Activated CD8-positive, alpha-beta memory T cell treated with anti-CD3 and anti-CD28 coated beads for 1 hour (primary cell): ENCODE measurements at places on chromosomes 7 and 10.

- no peak for DNase-seq
These were observed 626 bp upstream of the BMS1 start for GRCh38 chr10:42781893-42782445.

- no peak for DNase-seq
These were observed 99.7 kb upstream of the SDK1 start for GRCh38 chr7:3201306-3201705.

GRCh38 chr7:139018910-139019309, 16.9 kb downstream of the ZC3HAV1L start:
- no peak for DNase-seq

DNA sequence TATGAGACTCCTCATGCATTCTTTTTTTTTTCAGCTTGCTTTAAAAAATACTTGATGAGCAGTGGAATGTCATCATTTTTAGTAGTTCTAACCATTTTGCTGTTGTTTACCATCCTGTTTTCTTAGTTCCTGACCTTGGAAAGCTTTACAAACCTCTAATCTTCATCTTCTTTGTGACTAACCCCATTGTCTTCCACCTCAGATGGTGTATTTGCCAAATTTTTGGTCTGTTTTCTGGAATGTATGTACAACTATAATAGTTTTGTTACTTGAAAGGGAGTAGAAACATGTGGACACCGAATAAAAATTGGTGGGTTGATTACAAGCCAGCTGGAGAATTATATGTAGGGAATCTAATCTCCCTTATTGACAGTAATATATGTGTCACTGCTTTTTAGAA, 172.7 kb downstream of the SND1 start:
- DNase-seq: no peak

- no peak for DNase-seq
These were observed 217.7 kb upstream of the AOAH start for GRCh38 chr7:36942025-36942424.

- no peak for DNase-seq
These were observed 17.1 kb downstream of the MCU start for GRCh38 chr10:72709041-72709440.

GRCh38 chr7:158774952-158775351, 54.4 kb downstream of the ESYT2 start:
- no peak for DNase-seq

DNA sequence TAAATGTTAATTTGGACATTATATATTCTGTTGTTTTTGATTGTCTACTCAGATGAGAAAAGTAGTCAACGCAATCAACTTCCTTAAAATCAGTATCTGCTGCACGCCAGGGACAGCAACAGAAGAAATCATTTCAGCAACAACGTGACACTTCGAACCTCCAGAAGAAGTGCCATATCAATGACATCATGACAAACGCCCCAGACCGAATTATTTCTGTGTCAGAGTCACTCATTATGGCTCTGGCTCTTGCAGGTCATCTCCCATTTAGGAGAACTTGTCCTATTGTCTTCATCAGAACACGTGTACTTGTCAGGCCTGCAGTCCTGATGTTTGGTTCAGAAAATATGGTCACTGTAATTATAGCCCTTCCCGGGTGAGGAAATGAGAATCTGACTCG, 276.3 kb downstream of the ADARB2 start:
- no peak for DNase-seq

GRCh38 chr10:70167246-70167645, 3.1 kb downstream of the SAR1A start:
- DNase-seq: no peak

DNA sequence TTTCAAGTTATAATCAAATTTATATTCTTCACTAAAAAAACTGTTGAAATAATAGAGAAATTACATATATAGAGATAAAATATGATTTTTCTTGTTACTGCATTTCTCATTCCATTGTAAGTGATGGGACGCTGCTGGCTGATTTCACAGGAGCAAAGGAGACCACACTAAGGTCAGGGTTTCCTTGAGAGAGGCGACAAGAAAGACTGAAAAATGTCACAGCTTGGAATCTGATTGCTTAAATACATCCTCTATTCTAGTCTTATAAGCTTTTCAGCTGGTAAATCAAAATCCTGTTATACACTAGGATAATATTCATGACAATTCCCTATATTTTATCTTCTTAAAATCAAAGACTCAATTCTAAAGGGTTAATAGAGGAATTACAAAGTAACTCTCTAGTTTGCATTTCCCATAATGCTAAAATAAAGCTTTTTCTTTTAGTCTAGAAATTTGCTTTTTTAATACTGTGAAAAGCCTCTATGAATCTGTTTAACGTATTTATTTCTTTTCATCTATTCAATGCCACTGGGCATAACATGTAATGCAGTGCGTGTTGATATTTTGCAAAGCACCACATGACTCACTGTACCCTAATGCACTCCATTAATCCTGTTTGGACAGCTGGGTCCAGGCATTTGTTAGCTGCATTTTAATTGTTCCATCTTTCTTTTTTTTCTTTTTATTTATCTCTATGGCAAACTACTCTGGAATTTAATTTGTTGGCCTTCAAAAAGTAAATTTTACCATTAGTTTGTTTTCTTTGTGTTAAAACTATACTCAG, 81.7 kb downstream of the RNF32 start:
- no peak for DNase-seq

DNA sequence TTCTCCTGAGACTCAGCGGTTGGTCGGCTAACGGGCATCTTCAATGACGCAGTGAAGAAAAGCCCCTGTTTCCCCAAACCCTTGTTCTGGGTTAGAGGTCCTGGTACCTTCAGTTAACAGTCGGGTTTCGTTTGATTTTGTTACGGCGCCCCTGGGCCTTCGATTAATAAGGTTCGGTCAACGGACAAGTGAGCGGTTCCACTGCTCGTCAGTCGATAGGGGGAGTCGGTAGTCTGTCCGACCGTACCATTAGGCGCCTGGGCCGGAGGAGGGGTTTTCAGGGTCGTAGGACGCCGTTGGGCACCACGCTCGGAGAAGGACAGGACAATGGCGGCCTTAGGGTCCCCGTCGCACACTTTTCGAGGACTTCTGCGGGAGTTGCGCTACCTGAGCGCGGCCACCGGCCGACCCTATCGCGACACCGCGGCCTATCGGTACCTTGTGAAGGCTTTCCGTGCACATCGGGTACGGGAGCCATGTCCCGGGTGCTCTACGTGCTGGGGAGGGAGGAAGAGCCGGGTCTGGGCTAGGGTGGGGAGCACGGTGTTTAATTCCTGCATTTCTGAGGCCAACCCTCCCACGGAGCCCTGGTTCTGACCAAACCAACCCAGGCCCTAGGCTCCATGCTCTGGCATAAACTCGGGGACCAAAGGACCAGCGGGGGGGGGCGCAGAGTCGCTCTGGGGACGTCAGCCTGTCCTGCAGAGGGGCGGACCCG, at the start of gene FMC1:
TSS of gene FMC1 (plus strand) at position 280 of the 718 bp plus-strand sequence. CDS start at position 328, 48 bp downstream.
- DNase-seq: peak; percentile 60

DNA sequence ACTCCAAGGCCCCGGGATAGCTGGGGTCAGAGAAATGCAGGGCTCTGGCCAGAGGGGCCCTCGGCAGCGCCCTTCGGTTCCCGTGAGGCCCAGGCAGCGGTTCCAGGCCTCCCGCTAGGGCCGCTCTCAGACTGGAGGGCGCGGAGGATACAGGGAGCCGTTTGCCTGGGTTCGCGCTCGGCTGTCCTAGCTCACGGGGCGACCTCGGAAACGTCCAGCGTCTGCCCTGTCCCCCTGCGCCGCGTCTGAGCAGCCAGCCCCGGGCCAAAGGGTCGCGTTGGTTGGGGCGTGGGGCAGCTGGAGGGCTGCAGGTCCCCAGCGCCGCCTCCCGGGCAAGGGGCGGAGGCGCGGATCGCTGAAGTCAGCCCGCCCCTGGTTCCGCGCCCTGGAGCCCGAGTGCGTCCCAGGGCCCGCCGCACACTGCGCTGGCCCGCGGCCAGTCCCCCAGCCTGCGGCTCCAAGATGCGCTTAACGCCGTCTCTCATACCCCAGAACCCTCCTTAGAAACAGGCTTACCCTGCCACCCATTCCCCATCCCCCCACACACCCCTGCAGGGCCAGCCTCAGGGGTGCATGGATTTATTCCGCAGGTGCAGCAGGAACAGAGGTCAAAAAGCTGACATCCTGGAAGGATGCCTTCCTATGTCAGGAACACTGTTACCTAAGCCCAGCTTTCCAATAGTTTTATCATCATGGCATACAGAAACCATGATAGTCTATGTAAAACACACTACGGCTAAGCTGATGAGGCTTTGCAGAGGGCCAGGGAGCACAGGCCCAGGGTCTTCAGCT, 22.1 kb upstream of the OPN4 start:
- DNase-seq: no peak

- no peak for DNase-seq
These were observed 238.2 kb downstream of the BUB3 start for GRCh38 chr10:123392182-123392963.

DNA sequence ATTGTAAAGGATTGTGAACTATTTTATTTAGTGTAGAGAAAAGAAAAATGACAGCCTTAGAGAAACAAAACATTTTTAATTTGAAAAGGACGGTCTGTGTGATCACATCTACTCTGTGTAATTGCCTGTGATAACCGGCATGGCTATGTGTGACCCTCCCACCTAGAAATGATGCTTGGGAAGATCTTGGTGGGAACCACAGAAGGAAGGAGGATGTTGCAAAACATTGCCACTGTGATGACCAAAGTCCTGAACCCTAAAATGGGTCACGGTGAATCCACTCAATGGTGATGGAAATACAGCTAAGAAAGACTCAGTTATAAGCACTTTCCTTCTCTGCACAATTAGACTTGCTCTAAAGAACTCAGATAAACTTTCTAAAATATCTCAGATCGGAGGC, 221.3 kb upstream of the FRMD4A start:
- no peak for DNase-seq

- DNase-seq: no peak
These were observed 391.3 kb downstream of the CCSER2 start for GRCh38 chr10:84719687-84720086.

DNA sequence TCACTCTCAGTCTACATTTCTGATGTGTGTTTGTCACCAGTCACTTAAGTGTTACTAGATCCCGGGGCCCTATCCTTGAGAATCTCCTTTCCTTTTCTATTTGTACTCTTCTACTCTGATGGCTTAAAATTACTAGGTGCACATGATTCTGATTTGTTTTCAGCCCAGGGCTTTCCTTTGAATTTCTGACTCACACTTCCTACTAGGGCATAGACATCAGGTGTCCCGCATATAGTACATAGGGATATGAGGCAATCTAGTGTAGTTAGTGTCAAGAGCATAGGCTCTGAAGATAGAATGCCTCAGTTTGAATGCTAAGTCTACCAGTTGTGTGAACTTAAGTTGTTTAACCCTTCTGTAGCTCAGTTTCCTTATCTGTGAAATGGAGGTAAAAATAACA, 49.4 kb upstream of the LRRN3 start:
- no peak for DNase-seq

GRCh38 chr10:126243306-126243705, 145.0 kb downstream of the ADAM12 start:
- DNase-seq: no peak
